ENCODE measurements at places on chromosomes 13 and 19.

GRCh38 chr19:49339301-49340068, 4.3 kb downstream of the CD37 start:
- no peak for DNase-seq

- no peak for DNase-seq
Observed at GRCh38 chr19:2237051-2237868, 636 bp downstream of the SF3A2 start.

GRCh38 chr13:113125506-113126264, 3.1 kb downstream of the F10 start:
- DNase-seq = no peak

DNA sequence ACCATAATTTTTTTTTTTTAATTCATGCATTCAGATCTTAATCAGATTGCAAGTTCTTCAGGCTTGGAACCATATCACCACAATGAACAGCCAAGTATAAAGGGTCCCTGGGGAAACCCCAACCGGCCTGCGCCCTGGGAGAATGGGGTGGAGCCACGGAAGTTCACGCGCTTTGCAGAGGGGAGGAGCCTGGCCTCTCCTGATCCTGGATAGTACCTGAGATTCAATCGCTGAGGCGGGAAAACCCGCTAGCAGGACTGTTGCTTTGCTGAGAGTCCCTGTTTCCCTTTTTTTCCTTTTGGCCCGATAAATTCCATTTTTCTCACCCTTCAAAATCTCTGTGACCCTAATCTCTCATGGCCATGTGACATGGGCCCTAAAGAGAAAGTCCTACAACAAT, 385.1 kb downstream of the IRS2 start:
- no peak for DNase-seq

DNA sequence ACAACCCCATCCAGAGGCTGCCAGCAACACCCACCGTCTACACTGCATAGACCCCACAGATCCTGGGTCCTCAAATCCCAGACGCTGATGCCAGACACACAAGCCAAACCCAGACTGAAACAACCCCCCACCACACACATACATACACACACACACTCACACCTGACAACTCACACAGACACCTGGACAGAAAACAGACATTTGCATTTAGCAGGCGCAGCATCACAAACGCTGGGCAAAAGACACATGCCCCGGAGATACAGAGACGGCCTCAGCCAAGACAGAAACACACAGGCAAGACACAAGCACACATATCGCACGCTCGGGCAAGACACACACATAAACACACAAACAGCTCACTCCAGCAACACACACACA, 1.3 kb downstream of the BBC3 start:
- no peak for DNase-seq

DNA sequence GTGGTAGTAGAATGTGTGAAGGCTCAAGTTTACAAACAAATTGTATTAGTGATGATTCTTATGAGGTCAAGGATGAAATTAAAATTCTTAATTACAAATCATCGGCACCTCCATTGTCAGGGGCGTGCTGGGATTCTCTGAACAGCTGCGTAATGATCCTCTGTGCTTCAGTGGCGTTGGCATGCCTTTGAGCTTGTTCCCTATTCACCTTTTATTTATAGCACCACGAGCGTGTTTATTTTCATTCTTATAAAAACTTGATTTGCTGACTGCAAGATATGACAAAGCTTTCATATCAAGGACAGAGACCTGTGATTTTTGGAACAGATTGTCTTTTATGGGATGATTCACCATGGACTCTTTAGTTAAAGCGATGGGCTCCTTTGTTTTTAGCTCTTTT, 18.2 kb upstream of the UBL3 start:
- DNase-seq = no peak

DNA sequence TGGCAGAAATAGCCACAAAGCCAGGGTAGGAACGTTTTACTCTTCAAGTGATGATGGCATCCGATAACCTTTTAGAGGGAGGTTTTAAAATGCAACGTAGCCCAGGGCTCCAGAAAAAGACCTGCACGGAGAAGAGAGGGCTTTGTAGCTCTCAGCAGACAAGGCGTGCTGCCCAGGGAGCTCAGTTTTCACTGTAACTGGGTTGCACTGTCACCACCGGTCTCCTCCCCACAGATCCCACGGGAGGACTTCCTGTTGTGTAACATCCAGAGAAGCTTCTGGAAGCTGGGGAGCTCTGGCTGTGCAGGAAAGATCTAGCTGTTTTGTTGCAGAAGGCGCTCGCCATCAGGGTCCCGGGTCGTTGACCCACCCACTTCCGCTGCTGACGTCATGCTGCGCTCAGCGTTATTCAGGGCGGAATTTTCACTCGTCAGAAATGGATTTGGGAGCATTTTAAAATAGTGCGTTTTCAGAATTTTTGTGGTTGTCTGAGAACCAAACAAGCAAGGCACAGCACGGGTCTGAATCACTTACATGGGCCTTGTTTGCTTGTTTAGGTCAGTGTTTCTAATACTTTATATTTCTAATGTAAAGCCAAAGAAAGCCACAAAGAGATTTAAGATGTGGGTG, 50.8 kb downstream of the ATP11A start:
- no peak for DNase-seq

DNA sequence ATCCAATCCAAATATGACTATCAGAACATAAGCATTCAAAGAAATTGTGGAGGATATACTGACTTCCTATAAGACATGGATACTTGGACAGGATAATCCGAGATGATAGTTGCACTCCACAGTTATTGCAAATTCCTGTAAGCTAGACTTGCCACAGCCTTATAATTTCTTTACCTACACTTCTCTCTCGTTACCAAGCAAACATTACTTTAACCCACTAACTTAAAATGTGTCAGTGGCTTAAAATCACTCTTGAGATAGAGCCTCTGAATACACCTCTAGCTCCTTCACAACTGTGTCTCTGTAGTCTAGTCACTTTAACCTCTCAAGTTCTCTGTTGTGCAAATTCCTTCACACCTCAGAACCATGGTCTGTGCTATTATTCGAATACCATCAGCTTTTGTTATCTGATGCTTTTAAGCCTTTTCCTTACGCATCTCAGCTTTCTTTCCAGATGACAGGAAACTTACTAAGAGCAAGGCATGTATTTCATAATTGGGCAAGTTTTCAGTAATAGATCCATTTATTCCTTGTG, 474.9 kb upstream of the MIR17HG start:
- no peak for DNase-seq

GRCh38 chr19:52101866-52102562, 6.4 kb upstream of the ZNF841 start:
- DNase-seq = no peak

GRCh38 chr13:27775943-27776342, 16.3 kb upstream of the GSX1 start:
- DNase-seq = no peak

GRCh38 chr19:1650650-1651567, 1.5 kb downstream of the TCF3 start:
- peak; percentile 48 for DNase-seq

DNA sequence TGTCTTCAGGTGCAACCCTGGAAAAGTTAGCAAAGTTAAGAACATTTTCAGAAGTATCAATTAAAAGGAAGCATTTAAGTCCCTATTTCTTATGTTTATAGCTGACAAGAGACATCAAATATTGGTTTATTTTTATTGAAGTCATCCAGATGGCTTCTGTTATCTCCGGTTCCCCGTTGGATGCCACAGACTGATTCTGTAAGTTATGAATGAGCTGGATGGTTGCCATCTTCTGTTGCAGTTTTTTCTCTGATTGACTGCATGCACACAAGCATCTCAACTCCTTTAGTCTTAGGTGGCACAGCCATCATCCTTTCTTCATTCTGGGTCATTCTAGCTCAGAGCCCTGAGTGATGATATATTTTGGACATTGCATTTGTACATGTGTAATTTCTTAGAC, 10.6 kb upstream of the OXGR1 start:
- no peak for DNase-seq

- DNase-seq = no peak
Observed at GRCh38 chr19:51660975-51661600, 14.5 kb upstream of the SIGLEC14 start.

DNA sequence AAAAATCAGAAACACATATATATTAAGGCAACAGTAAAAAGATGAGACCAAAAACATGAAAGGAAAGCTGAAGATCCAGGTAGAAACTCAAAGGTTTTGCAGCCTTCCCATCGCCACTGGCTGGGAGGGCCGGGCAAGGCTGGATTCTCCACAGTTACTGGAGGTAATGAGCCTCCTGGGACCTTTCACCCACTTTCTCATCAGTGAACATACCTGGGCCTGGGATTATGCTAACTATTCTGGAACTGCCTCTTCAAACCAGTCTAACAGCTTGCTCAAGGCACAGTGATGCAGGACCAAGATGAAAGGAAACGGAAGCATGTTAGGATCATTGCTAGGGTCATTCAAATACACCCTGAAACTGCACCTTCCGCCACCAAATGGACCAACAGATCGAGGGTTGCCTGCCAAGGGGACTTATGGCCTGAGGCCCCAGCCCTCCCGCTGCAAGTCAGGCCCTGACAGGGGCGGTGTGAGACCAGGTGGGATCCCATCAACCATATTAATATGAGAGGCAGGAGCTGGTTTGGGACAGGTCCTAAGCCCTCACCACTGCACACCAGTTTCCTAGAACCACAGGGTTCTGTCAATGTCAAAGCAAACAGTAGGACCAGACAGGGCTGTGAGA, 28.4 kb upstream of the ATP12A start:
- DNase-seq = no peak

DNA sequence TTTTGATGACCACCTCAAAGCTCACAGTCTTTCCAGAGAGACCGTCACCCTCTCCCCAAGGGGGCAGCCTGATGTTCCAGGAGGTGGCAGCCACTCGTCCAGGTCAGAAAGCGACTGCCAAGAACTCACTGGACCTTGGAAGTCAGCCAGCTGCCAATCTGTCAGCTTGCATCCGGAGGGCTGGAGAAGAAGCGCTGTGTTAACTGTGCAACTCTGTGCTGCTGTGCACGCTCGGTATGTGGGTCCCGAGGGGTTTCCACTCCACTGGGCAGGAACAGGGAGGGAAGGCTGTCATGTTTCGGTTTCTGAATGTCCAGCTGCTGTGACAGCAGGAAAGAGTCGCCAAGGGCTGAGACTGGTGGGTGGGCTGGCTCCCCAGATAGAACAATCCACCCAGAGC, 89.2 kb downstream of the CACNA1A start:
- no peak for DNase-seq

- DNase-seq = no peak
Observed at GRCh38 chr13:80430561-80430960, 89.6 kb upstream of the SPRY2 start.

GRCh38 chr19:13748169-13748828, 16.0 kb upstream of the MRI1 start:
- no peak for DNase-seq

GRCh38 chr19:16297575-16298178, 26.9 kb upstream of the KLF2 start:
- no peak for DNase-seq

- no peak for DNase-seq
Observed at GRCh38 chr19:45508861-45509691, 1.8 kb downstream of the VASP start.

- no peak for DNase-seq
Observed at GRCh38 chr13:108322206-108322824, 52.8 kb downstream of the TNFSF13B start.

- no peak for DNase-seq
Observed at GRCh38 chr13:25657157-25657556, 285.4 kb downstream of the ATP8A2 start.

- no peak for DNase-seq
Observed at GRCh38 chr13:93655154-93655553, 428.5 kb downstream of the GPC6 start.

DNA sequence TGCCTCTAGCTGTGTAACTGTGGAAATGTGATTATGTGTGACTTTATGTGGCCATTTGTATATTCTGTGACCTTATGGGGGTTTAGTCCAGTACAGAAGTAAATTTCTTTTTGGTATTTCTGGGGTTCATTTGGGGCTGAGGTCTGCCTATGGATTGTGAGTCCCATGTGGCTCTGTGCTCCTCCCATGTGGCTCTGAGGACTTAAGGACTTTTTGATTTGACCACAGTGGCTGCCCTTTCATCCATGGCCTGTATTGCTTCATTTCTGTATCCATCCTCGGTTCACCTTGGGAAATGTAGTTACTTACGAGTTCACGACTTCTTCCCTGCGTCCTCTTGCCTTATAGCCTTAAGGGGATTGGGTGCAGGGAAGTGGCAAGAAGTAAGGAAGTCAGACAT, 1.0 kb downstream of the ZNF420 start:
- DNase-seq = no peak

DNA sequence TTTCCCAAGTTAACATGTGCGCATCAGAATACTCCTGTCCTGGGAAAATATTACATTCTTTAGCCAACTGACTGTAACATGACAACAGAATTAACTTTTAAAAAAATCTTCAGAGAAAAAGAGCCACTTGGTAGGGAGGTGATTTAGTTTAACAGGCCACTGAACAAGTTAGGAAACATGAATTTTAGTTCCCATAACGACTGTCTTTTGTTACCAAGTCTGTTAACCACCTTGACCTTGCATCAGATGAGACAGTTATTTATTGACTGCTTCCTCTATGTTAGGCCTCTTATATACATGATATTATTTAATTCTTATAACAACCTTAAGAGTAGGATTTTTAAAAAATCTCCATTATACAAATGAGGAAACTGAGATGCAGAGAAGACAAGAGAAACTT, 268.6 kb downstream of the NDFIP2 start:
- no peak for DNase-seq

DNA sequence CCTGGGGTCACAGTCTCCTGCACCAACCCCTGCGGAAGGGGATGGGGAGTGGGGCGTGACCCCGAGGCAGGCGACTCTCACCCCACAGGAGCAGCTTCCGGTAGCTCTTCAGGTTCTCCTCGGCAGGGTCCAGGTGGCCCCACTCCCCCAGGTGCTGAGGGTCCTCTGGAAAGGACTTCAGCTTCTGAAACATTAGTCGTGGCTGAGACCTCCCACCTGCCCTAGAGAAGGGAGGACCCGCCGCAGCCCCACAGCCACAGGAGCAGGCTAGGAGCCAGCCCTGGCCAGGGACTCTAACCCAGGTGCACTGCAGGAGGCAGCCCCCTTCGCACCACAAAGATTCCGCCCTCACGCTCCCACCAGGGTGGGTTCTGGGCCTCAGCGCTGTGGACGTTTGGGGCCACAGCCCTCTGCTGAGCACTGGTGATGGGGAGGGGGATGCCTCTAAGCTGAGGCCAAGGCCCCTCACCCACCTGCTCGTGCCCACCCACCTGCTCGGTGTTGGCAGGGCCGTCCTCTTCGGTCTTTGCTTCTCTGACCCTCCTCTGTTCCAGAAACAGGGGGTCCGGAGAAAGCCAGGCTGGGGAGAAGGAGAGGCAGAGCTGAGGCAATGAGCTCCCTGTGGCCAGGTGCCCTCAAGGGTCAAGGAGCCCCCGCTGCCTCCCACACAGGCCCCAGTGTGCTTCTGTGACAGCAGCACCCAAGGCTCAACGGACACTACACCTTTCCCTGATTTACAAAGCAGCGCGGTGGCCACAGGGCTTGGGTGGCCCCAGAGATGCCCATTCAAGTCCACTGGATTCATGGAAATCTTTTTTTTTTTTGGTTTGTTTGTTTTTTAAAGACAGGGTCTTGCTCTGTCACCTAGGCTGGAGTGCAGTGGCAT, 11.0 kb downstream of the ZSCAN18 start:
- no peak for DNase-seq
